ENCODE measurements at places on chromosomes 4 and X. TPM values are rescaled to one million over a fixed set of nuclear protein-coding genes. Genes with fewer than 3 reads are reported as not detected.

GRCh38 chr4:5707778-5708448, 446 bp downstream of the EVC2 start:
- no peak for DNase-seq

DNA sequence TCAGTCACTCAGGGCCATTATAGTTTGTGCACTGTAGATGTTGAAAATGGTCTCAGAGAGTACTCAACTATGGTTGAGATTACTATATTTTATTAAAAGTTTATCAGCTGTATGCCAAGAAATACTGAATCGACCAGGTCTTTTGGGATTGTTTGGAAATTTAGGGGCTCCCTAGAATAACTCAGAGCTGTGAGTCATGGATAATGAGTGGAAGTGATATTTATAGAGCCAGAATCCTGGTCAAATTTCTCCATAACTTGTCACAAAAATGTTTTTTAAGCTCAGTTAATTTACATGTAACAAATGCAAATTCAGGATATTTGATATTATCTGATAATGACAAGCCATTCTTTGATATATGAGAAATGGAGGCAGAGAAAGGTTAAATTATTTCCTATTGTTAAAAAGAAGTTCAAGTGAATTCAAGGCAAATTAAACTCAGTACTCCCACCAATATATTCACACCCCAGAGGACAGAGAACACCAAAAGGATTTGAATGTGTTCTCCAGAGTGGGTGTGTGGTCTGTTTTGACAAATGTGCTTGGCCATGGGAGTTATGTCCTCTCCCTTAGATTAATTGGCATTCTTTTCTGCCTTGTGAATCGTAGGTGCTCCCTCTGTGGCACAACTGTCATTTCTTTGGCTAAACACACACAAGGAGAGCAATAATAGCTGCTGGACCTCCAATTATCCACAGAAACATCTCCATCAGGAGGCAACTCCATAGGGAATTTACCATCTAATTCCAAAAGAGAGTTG, 37.7 kb downstream of the ARHGAP24 start:
- DNase-seq, result no peak

Gene H2BW2
- total RNA-seq, result not detected

GRCh38 chr4:185839194-185839712, 27.3 kb upstream of the SORBS2 start:
- no peak for DNase-seq

GRCh38 chr4:162871990-162872389, 294.7 kb downstream of the NAF1 start:
- DNase-seq, result no peak

Gene PNMA6A
- 2.3 TPM for total RNA-seq

GRCh38 chrX:83845397-83845796, 15.5 kb upstream of the CYLC1 start:
- no peak for DNase-seq

Gene MBNL3
- total RNA-seq, result 20.7 TPM

DNA sequence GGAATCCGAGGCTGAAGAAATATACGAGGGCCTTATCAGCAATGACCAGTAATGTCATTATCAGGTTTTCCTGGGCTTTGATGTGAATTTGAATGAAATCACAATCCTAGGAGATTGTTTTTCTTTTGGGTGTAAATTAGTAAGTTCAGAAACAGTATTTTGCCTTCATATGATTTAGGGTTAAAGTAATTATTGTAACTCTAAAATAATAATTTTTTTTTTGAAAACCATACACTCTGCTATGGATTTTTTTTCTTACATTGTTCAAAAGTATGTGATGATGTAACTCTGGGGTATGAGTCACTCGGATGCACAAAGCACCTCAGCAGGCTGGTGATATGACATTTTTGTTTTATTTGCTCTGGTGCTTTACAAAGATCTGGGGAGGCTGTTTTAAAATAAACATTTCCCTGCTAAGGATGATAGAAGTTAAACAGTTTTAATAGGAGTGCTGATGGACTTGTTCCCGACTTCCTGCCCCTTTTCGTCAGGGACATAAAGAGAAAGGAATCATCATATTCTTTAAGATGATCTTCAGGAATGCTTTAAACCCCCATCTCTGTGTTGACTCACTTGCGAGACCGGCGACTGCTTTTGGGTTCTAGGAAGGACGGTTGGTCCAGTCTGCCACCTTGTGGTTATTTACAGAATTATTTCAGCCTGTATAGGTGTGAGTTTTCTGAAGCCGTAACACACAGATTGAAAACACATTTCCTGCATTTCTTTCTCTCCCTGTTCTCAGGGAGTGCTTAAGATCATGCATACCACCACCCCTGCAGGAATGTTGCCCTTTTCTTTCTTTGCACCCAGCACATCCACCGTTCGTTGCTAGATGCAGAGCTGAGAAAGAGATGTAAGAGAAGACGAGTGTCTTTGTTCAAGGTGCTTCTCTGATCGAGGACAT, 72.5 kb downstream of the RAPGEF2 start:
- DNase-seq, result no peak

Gene MECP2
- 49.3 TPM for total RNA-seq

Data from upper lobe of left lung (tissue), 6 donors.